ENCODE measurements at places on chromosomes 2 and 18.
A peak's percentile ranks its signal among the peaks of the same experiment; 100 is the strongest.

- DNase-seq = peak; percentile 51
Measured at GRCh38 chr2:85666435-85667316, 1.3 kb downstream of the SFTPB start.

DNA sequence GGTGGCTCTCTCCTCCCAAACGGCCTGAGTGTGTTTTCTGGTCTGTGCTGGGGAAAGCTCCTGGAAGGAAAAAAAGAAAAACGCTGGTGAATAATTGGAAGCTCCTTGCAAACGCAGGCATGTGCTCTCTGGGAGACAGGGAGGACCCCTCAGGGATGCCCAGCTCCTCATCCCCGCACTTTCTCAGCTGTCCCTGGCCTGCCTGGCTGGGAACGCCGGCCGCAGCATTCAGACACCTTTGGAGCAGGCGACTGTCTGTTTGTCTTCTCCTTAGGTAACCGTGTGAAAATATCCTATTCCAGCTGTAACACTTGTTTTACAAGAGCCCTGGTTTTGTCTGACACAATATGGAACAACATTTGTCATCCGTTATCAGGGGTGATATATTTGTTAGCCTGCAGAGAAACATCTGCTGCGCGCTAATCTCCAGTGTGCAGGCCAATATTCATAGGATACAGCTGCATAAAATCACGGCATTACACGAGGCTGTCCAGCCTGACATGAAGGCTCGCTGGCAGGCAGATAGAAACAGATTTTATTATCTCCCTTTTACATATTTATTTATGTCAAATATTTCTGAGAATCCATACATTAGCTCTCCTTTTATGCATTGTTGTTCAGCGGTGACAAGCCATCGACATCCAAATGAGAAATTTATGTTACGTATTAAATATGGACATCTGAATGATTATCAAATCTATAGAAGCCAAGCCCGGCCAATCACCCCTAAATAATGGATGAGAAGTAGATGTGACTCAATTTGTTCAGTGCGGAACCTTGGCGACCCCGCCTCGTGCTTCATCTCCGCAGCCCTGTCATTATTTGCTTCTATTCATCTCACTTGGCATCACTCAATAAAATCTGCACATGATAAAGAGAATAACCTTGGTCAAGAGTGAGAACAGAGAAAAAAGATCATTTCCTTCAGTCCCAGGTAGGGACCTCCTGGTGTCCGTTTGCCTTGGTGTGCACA, 675.1 kb upstream of the SALL3 start:
- DNase-seq = no peak

DNA sequence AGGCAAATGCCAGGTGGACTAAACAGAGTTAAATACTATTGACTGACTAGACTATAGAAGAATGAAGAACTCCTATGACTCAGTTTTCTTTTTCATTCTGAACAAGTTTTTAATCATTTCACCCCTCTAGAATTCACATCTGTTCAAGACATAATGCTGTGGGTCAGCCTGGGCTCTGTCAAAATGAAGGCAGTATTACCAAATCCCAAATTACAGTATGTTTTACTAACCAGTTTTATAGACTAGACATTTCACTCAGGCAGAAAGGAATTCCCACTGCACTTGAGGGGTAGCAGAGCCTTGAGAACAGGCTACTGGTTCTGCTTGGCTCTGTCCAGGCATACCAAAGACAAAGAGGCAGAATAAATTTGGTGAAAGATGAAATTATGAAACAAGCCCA, 511.7 kb downstream of the EPHA4 start:
- DNase-seq = no peak

DNA sequence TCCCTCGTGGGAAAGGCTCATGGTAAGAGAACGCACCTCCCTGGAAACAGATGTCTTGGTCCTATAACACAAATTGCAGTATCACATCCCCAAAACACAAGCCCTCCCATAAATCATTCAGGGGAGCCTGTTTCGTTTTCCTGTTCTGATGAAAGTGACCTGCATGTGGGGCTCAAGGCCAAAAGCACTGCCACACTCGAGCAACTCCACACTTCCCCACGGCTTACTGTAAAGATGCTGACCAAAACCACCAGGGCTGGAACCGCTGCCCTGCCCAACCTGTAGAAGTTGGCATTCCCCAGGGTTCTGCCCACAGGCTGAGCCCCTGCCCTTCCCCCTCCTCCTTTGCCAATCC, 139.7 kb downstream of the BCL11A start:
- no peak for DNase-seq

DNA sequence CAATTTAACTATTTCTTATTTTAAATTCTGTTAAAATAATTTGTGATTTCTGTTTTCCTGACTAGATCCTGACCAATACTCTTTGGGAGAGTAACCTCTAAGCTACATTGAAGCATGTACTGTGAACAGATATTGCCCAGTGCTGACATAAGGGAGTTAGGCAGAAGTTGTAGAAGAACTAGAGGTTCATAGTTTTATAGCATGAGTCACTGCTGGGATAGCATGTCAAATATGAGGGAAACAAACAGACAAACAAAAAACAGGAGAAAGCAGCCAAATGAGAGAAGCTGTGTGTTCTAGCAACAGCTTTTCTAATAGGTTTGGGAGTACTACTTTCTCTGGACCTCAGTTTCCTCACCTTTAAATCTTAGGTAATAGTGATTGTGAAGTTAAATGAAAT, 72.4 kb downstream of the CERS6 start:
- no peak for DNase-seq

GRCh38 chr2:214706986-214707385, 102.5 kb downstream of the BARD1 start:
- no peak for DNase-seq

- no peak for DNase-seq
Measured at GRCh38 chr2:121200419-121201315, 84.3 kb downstream of the TFCP2L1 start.

DNA sequence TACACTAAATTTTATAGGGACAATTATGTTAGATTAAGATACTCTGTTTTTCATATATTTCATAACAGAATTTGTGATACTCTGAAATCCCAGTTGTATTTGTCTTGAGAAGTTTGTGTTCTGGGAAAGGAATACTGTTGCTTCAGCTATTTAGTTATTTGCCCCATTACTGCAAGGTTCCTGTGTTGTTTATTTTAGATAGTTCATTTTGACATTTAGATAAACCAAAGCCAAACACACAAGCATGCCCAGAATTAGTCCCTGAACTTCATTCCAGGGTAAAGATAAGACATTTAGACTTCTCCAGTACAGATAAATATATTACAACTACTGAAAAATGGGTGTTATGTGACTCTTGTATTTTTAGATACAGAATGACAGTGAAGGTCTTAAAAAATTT, 74.7 kb downstream of the BMPR2 start:
- no peak for DNase-seq

GRCh38 chr2:25362434-25363145, 20.9 kb upstream of the DNMT3A start:
- no peak for DNase-seq

DNA sequence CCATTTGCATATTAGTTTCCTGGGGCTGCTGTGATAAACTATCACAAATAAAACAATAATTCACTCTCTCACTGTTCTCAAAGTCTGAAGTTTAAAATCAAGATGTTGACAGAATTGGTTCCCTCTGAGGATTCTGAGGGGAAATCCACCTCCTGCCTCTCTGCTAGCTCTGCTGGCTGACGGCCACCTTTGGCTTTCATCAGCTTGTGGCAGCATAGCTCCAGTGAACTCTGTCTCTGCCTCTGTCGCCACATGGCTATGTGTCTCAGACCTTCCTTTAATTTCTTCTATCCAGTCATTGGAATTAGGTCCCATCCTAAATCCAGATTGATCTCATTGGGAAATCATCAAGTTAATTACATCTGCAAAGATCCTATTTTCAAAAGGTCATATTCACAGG, 38.9 kb upstream of the TRIM43 start:
- DNase-seq = peak; percentile 57

GRCh38 chr18:79987566-79987965, 797 bp downstream of the TXNL4A start:
- no peak for DNase-seq

DNA sequence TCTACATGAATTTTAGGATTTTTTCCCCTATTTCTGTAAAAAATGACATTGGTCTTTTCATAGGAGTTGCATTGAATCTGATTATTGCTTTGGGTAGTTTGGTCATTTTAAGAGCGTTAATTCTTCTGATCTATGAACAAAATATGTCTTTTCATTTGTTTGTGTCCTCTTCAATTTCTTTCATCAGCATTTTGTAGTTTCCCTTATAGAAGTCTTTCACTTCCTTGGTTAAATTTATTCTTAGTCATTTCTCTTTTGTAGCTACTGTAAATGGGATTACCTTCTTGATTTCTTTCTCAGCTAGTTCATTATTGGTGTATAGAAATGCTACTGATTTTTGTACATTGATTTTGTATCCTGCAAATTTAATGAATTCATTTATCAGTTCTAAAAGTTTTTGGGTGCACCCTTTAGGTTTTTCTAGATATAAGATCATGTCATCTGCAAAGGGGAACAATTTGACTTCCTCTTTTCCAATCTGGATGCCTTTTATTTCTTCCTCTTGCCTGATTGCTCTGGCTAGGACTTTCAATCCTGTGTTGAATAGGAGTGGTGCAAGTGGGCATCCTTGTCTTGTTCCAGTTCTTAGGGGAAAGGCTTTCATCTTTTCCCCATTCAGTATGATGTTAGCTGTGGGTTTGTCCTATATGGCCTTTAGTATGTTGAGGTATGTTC, 36.6 kb upstream of the AAK1 start:
- peak; percentile 13 for DNase-seq

- DNase-seq = no peak
Measured at GRCh38 chr2:1836321-1836860, 92.1 kb upstream of the PXDN start.

DNA sequence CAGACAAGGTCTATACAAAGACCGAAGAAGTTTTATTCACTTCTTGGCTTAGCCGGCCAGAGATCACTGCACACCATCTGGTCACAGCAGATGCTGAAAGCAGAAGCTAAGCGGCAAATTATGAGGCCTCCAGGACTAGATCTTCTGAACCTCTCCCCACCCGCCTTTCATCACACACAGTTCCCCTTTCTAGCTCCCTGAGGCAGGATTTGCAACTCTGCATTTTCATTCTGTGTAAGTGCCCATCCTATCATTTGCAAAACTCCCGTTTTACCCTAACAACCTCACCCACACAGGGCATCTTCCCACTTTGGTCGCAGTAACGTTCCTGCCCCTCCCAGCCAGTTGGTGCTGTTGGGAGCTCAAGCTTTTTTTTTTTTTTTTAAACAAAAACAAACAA, 3.1 kb upstream of the MOB1A start:
- peak; percentile 70 for DNase-seq

GRCh38 chr18:34807106-34807796, 97.2 kb downstream of the DTNA start:
- DNase-seq = no peak

- no peak for DNase-seq
Measured at GRCh38 chr2:11406958-11407381, 59.0 kb downstream of the E2F6 start.

GRCh38 chr2:208990716-208991115, 433.1 kb upstream of the MAP2 start:
- no peak for DNase-seq

Data from globus pallidus (tissue), 1 donor.